Cerebellum (tissue), 4 donors: ENCODE measurements at places on chromosomes 3 and 15. TPM values are rescaled to one million over a fixed set of nuclear protein-coding genes. Genes with fewer than 3 reads are reported as not detected.

- peak; percentile 18 for DNase-seq
Observed at GRCh38 chr3:171646357-171647133, 163.7 kb downstream of the PLD1 start.

Gene KCNMB3
- 4.9 TPM for total RNA-seq

DNA sequence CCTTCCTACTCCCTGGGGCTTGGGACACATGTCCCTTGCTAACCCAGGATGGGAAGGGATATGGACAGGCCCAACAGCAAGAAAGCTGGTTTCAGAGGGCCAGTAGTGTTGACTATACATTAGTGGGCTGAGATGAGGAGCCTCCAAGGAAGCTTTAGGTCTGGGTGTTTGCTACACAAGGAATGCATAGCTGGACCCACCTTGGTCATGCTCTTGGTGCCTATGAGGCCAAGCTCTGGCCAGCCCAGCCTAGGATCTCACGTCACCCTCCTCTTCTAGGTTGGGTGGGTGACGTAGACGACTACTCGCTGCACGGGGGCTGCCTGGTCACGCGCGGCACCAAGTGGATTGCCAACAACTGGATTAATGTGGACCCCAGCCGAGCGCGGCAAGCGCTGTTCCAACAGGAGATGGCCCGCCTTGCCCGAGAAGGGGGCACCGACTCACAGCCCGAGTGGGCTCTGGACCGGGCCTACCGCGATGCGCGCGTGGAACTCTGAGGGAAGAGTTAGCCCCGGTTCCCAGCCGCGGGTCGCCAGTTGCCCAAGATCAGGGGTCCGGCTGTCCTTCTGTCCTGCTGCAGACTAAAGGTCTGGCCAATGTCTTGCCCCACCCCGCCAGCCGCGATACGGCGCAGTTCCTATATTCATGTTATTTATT, 653 bp upstream of the WDR6 start:
- no peak for DNase-seq

Gene PROK2
- 0.64 TPM for total RNA-seq

Gene KNL1
- 17.7 TPM for total RNA-seq

DNA sequence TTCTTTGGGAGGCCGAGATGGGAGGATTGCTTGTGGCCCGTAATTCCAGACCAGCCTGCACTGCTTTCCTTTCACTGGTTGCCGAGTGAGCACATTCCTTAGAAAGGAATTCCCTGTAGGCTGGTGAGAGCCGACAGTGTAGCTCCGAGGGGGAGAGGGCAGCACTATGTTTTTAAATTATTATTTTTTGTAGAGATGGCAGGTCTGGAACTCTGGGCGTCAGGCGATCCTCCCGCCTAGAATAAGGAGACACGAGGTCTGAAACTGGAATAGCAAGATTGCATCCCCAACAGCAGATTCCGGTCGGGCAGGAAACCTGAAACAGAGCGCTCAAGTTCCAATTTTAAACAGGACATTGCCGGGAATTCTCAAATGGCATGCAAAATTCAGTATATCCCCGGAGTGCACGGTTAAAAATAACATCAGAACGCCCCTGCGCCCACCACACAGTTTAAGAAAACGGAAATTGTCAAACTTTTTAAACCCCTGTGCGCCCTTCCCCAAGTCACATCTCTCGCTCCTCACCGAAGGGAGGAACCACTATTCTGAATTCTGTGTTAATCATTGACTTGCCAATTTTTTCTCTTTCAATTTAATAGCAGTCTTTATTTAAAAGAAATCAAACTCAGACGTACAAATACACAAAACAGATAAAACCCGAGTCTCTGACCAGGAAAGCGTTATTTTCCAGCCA, 643 bp upstream of the RNU5B-1 start:
- peak; percentile 49 for DNase-seq
